ENCODE measurements at places on chromosomes 7 and 10.
A peak's percentile ranks its signal among the peaks of the same experiment; 100 is the strongest.

GRCh38 chr10:67662415-67662814 lies 33.6 kb downstream of the CTNNA3 start:
- DNase-seq = no peak

DNA sequence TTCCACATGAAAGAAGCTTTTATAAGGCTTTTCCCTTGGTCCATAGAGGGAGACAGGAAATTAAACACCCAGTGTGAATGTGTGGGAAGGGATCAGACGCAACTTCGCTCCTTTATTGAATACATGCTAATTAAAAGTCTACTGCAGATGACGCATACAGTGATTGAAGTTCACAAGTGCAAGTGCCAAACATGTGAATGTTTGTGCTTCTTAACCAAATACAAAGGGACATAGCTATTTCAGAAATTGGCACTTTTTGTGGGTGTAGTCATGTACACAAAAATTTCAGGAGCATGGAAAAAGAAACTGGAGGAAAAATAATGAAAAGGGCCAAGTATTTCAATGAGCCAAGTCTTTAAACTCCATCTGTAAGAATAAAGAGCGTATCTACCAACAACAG lies 283.7 kb downstream of the SKAP2 start:
- no peak for DNase-seq

- no peak for DNase-seq
These were observed 692.6 kb upstream of the COBL start for GRCh38 chr7:52009181-52009580.

- no peak for DNase-seq
These were observed 30.7 kb downstream of the WDR86 start for GRCh38 chr7:151379193-151379520.

GRCh38 chr10:119025336-119025735 lies 4.2 kb upstream of the NANOS1 start:
- peak; percentile 77 for DNase-seq

All from ureter (tissue), 1 donor.